GM12878 (cell line): ENCODE measurements at places on chromosomes 13 and 19.

DNA sequence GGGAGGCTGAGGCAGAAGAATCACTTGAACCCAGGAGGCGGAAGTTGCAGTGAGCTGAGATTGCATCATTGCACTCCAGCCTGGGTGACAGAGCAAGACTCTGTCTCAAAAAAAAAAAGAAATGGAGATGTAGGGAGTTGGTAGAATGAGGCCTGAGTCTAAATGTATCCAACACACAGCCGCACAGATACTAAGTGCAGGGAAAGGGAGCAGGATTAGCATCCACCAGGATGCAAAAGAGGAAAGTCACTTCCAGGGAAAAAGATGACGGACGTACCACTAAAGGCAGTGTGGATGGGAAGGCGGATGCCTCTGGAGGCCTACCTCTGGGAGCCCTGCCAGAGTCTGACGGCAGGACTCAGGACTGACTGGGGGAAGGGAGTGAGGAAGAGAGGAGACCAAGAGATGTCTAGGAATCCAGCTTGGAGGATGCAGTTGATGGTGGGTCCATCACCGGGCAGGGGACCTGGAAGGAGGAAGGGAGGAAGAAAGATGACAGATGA, 6.8 kb downstream of the FAM98C start:
- DNase-seq, result no peak

GRCh38 chr13:93422980-93423543, 196.5 kb downstream of the GPC6 start:
- DNase-seq, result no peak

DNA sequence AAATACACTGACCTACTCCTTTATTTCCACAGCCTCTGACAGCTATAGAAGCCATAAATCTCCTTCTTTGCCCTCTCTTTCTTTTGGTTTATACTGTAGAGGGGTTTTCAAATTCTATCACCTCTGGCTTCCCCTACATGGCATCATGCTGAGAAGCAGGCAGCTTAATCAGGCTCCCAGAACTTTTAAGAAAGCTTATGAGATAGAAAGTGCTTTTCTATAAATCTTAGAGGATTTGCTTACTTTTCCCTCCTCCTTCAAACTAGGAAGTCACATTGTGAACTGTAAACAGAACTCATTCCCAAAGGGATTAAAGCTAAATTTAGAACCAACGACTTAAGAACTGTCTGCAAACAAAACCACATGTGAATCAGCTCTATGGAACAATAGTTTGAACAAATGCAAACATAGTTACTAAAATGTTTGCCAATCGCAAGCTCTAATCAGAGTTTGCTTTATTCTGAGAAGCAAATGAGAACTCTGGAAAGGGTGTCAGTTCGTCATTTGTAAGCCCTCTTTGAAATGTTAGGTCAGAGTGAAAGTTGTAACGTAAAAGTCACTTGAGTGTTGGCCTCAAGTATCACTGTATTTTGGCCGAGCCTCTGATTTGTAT, 344.1 kb downstream of the RFC3 start:
- DNase-seq, result no peak

- no peak for DNase-seq
Measured at GRCh38 chr19:43504426-43505185, at the start of gene PHLDB3. TSS of gene PHLDB3 (minus strand) at chr19:43504746. CDS start at chr19:43504118, 628 bp downstream.

DNA sequence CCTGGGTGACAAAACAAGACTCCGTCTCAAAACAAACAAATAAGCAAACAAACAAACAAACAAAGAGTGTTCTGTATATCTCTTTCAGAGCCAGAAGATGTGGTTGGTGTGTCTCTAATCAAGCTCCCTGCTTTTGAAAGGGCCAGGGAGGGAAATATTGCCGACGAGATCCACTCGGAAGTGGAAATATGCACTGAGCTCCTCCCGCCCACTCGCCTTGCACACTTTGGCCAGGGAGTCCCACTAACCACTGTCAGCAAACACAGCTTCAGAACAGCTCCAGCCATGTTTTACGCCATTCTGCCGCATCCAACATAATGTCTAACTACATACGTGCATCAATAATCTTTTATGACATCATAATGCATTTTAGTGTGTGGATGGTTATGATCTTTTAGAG, 155.5 kb upstream of the VSTM2B start:
- no peak for DNase-seq

DNA sequence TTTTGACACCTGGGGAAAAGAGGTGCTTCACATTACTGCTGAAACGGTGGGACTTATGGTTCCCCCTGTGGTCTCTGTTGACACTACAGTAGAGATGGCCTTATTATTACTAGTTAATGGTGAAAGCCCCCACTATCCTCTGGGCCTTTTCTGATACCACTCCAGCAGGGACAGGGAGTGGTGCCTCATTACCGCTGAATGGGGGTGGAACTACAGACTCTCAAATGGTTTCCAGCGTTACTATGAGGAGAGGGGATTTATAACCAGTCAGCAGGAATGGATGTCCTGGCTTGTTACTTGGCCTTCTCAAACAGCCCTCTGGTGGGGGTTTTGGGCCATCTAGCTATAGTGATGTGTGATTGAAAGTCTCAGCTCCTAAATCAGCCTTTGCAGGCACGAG, 96.7 kb upstream of the DIAPH3 start:
- no peak for DNase-seq

- no peak for DNase-seq
Measured at GRCh38 chr13:97539651-97540610, 106.0 kb downstream of the RAP2A start.

DNA sequence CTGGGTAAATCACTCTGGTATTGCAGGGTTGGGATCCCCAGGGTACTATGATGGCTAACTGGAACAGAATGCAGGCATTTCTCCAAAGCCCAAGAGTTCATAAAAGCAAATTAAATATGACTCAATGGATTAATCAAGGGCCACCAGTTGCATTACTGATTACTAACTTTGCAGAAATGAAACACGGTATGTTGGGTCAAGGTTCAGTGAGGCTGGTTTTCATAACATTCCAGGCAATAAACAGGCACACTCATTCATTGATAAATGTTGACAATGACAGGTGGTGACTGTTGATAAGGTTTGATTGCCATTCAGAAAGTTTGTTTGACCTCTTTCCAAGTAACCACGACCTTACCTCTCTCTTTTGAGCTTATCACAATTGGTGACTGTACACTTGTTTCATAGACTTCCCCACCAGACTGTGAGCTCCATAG, 506 bp upstream of the AP1M1 start:
- DNase-seq, result no peak

- DNase-seq, result no peak
Measured at GRCh38 chr13:66071608-66072007, 1158.5 kb downstream of the PCDH9 start.

DNA sequence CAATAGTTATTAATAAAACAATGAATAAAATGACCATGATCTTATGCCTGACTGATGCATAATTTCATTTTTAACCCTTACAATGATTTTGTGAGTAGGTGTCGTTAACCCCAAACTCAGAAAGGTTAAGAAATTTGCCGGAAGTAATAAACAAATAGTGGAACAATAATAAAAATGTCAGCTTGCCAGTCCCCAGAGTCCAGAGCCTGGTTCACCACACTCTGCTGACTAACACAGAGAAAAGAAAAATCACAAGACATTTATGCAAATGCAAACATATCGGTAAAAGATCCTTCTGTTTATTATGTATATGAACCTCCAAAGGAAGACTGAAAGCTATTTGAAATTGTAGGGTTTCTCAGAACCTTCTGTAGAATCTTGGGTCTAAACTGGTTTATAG, 563.7 kb downstream of the EFNB2 start:
- DNase-seq, result no peak

DNA sequence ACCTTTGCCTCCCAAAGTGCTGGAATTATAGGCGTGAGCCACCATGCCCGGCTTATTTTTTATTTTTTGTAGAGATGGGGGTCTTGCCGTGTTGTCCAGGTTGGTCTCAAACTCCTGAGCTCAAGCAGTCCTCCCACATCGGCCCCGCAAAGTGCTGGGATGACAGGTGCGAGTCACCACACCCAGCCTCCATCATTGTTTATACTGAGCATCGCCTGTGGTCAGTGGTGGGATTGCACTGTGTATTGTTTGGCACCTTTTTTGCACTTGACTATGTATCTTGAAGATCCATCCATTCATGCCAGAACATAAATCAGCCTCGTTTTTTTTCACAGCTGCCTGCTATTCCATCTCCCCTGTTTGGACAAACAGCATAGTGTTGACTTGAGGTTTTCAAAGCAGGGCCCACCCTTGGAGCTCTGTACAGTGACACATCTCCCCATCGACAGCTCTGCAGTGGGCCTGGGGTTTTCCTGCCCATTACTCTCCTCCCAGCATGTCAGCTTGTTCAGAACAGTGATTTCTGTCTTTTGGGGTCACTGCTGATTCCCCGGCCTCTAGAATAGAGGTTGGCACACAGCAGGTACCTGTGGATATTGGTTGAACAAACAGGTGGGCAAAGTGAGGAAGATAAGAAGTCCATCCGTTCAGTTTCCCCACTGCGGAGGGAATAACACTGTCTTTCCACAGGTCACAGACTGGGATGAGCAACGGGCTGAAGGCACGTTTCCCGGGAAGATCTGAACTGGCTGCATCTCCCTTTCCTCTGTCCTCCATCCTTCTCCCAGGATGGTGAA, 8.2 kb upstream of the UPK1A start:
- DNase-seq, result no peak

GRCh38 chr13:100364591-100364990, 224.0 kb downstream of the GGACT start:
- no peak for DNase-seq

GRCh38 chr13:94079876-94080275, 399.6 kb downstream of the DCT start:
- DNase-seq, result no peak

- no peak for DNase-seq
Measured at GRCh38 chr19:16070366-16070990, 5.8 kb upstream of the TPM4 start.

DNA sequence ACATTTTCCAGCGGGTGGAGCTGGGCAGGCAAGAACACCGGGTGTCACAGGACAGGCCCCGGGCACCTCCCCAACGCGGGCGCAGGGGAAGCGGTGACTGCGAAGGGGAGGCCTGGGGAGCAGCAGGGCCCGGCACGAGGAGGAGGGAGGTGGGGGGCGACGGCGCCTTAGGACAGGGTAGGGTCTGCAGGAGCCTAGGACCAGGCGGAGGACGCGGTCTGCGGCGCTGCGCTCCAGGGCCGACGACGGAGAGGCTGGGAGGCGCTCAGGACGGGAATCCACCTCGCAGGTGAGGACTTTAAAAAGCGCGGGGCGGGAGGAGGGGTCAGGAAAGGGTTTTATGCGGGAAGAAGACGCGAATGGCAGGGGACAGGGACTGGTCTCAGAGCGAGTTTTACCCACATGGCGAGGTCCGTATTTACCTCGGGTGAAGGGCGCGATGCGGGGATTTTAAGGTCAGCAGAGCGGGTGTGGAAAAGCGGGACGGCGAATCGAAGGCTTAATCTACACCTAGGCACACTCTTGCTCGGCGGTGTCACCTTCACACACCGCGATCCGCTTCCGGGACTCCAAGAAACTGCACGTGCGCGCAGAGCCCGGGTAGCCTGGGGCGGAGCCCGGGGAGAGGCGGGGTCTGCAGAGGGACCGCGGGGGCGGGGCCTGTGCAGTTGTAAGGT, 13.5 kb downstream of the ERVV-2 start:
- no peak for DNase-seq
